ENCODE measurements at places on chromosomes 5 and 9.

GRCh38 chr9:249025-249424 is 34.4 kb downstream of the DOCK8 start:
- no peak for DNase-seq

GRCh38 chr5:134263801-134264200 is 37.9 kb upstream of the PPP2CA start:
- no peak for DNase-seq

- no peak for DNase-seq
These were observed 57.6 kb downstream of the TMEM174 start for GRCh38 chr5:73230264-73231245.

- no peak for DNase-seq
These were observed 158.1 kb downstream of the NPR3 start for GRCh38 chr5:32869216-32869615.

GRCh38 chr5:178588769-178589168 is 1.4 kb downstream of the COL23A1 start:
- no peak for DNase-seq
